ENCODE measurements at places on chromosomes 5 and 9.

DNA sequence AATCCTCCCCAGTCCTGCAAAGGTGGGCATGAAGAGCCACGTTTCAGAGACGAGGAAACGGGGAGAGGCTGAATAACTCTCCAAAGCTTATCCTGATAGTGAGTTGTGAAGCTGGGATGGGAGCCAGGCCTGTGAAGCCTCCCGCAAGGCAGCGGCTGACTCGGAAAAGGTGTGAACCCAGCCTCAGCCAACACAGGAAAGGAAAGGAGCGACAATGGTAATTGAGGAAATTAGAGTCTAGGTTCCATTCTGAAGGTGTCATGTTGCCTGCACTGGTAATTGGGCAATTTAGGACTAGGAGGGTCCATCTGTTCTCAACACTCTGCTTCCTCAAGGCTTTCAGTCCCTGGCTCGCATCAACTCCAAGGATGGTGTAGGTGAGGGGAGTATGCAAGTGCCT is 83.4 kb downstream of the LIFR start:
- no peak for DNase-seq

GRCh38 chr5:143033535-143034250 is 263.5 kb downstream of the ARHGAP26 start:
- no peak for DNase-seq

DNA sequence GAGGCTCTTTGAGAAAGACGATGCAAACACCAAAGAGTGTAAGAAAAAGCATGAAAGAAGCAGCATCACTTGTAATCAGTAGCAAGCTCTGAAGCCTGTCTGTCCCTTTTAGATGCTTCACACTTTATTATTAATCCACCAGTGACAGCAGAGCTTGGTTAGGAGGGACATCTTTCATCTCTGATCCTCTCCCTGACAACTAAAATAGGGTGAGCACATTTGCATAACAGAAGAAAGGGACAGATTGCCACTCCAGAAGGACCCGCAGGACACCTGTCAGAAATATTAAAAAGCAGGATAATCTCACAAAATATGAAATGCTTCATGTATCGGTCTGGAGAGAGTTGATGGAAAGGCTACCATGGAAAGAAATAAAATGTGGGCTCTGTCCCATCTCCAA is 71.4 kb upstream of the MAP1B start:
- no peak for DNase-seq

DNA sequence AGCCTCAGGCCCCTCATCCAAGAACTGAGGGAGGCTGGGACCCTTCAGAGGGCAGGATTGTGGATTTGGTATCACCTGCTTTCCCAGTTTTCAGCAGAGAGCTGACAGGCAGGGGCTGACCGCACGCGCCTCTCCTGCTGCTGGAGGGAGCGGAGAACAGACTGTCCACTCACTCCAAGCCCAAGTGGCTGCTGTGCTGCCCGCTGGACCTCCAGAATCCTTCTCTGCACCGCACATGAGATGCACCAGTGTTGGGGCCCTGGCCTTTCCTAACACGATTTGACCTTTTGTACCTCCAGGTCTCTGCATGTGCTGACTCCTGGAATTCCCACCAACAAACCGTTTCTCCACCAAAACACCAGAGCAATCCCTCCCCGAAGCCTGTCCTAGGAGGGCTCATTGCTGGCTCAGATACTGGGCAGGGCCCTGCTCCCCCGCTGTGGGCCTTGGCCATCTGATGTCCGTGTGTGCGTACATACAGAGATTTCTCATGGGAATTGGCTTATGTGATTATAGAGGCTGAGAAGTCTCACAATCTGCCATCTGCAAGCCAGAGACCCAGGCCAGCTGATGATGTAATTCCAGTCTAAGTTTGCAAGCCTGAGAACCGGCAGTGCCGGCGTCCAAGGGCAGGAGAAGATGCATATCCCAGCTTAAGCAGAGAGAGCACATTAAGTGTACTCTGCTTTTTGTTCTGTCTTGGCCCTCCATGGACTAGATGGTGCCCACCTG is 141.7 kb downstream of the GADD45G start:
- DNase-seq = no peak

- no peak for DNase-seq
Measured at GRCh38 chr5:166356096-166356495, 1935.3 kb upstream of the WWC1 start.

DNA sequence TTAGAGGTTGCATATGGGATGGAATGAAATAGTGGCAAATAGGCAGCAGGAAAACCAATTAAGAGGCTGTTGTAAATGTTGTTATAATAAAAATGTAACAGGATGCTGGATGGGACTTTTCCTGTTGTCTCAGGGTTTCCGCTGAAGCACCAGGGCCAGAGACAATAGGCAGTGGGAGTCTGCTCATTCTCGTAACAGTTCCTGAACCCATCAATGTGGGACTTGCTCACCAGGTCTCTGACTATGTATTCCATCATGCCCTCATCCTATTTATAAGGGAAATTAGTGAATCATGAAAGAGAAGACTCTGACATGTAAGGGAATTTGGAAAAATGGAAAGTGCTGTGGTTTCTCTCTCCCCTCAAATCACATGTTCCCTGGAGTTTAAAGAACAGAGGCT is 23.5 kb upstream of the SSBP2 start:
- DNase-seq = no peak

DNA sequence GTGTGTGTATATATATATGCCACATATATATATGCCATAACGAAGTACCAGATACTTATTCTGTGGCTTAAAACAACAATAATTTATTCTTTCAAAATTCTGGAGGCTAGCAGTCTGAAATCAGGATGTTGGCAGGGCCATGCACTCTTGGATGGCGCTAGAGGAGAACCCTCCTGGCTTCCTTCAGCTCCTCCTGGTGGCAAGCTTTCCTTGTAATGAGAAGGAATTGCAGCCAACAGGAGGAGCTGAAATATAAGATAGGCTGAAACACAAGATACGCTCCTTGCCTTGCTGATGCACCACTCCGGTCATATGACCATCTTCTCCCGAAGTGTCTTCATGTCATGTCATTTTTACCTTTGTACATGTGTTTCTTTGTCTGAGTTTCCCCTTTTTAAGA is 368.1 kb upstream of the CTNND2 start:
- no peak for DNase-seq

- no peak for DNase-seq
Measured at GRCh38 chr5:83800201-83800600, 79.5 kb upstream of the HAPLN1 start.

Data from activated T-cell treated with anti-CD3 and anti-CD28 coated beads, Interleukin-2, amount 50 U/mL, for 24 hours (primary cell).